ENCODE measurements at places on chromosomes 1 and 21. TPM values are rescaled to one million over a fixed set of nuclear protein-coding genes. Genes with fewer than 3 reads are reported as not detected.

DNA sequence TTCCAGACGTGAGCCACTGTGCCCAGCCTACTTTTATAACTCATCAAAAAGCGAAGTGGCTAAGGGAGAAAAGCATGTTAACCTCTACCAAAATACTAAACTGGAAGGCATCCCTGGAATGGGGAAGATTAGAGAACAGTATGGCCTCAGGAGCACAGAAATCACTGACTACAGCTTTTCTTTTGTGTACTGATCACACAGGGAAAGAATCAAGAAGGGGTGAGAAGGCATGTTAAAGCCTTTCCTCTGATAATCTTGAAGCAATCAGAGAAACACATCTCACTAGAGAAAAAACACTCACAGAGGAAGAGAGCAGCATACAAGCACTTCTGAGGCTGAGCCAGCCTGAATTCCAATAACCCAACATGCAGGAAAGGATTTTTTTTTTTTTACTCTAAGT is 10.7 kb downstream of the PCAT6 start:
- H3K27me3 ChIP-seq, result no peaks in the 10 kb centered on the region
- peaks cover 8% of the 10 kb centered on the region for H3K4me1 ChIP-seq
- no peak for DNase-seq
- H3K36me3 ChIP-seq, result no peaks in the 10 kb centered on the region

- H3K4me1 ChIP-seq, result no peaks in the 10 kb centered on the region
- H3K4me3 ChIP-seq, result no peak overlapping the region
- DNase-seq, result no peak
- H3K27ac ChIP-seq, result no peak overlapping the region
Measured at GRCh38 chr1:98697781-98698180, 36.3 kb downstream of the SNX7 start.

- no peak overlapping the region for H3K27ac ChIP-seq
- no peaks in the 10 kb centered on the region for H3K4me1 ChIP-seq
- no peak for DNase-seq
- H3K36me3 ChIP-seq, result no peaks in the 10 kb centered on the region
Measured at GRCh38 chr1:5304702-5305101, 650.3 kb downstream of the AJAP1 start.

The NCMAP gene
- 0.34 TPM for total RNA-seq
